ENCODE measurements at places on chromosomes 12 and 14. TPM values are rescaled to one million over a fixed set of nuclear protein-coding genes. Genes with fewer than 3 reads are reported as not detected.

ARHGDIB gene
- 314 TPM for total RNA-seq

SNRPF gene
- total RNA-seq: 16.4 TPM

GPR135 gene
- 1.7 TPM for total RNA-seq

SCNN1A gene
- total RNA-seq: 212 TPM

- no peaks in the 10 kb centered on the region for H3K27me3 ChIP-seq
- H3K27ac ChIP-seq: peak overlapping the region; percentile 92
- DNase-seq: peak; percentile 81
- peak overlapping the region; percentile 33 for H3K4me3 ChIP-seq
- H3K4me1 ChIP-seq: no peaks in the 10 kb centered on the region
Measured at GRCh38 chr12:69330475-69331473, 17.4 kb upstream of the LYZ start.

DNA sequence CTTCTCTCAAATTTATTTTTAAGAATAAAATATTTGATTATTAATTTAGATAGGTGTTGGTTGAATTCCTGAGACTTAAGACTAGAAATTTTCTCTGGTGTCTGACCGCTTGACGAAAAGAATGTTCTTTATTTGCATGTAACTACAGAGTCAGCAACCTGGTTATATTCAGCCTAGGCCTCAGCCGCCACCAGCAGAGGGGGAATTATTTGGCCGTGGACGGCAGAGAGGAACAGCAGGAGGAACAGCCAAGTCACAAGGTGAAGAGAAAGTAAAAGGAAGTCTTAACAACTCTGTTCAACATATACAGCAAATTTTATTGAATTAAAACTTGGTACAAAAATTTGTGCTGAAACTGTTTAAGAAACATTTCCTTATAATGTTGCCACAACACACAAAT lies 5.2 kb downstream of the PIWIL1 start:
- no peak overlapping the region for H3K27ac ChIP-seq
- no peak for DNase-seq
- H3K36me3 ChIP-seq: no peaks in the 10 kb centered on the region
- no peaks in the 10 kb centered on the region for H3K4me1 ChIP-seq
- H3K27me3 ChIP-seq: peaks cover 9% of the 10 kb centered on the region

DNA sequence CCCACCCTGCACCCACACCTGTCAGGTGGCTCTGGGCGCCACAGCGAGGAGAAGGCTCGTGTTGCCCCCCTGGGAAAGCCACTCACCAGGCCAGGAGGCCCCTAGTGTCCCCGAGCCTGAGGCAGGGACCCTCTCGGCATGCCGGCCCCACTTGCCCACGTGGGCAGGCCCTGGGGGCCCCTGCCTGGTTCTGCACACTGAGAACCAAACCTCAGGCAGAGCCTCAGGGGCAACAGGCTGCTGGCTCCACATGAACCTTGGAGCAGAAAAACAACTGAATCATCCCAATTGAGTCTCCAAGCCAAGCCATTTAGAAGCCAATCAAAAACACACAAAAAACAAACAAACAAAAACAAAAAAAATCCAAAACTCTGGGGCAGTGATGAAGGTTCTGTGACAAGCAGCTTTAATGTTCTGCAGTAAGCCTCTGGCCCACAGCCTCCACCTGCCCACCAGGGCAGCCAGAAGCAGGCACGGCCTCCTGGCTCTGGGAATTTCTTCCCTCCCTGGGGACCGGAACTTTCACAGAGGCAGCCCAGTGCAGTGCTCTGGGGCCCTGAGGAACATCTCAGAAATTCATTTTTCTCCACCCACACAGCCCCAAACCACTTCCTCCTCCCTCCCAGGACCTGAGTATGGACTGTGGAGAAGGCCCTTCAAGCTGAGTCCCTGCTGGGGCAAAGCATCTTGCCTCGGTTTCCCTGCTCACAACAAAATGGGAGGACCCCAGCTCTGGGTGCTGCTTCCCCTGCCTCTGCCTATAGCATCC lies 90.2 kb downstream of the CHGA start:
- H3K27me3 ChIP-seq: no peaks in the 10 kb centered on the region
- peaks cover 43% of the 10 kb centered on the region for H3K4me1 ChIP-seq
- DNase-seq: no peak
- H3K4me3 ChIP-seq: no peak overlapping the region

- peaks cover 5% of the 10 kb centered on the region for H3K4me1 ChIP-seq
- no peaks in the 10 kb centered on the region for H3K27me3 ChIP-seq
- no peaks in the 10 kb centered on the region for H3K36me3 ChIP-seq
- no peak for DNase-seq
Measured at GRCh38 chr12:22412581-22412980, 78.1 kb upstream of the ST8SIA1 start.

DNA sequence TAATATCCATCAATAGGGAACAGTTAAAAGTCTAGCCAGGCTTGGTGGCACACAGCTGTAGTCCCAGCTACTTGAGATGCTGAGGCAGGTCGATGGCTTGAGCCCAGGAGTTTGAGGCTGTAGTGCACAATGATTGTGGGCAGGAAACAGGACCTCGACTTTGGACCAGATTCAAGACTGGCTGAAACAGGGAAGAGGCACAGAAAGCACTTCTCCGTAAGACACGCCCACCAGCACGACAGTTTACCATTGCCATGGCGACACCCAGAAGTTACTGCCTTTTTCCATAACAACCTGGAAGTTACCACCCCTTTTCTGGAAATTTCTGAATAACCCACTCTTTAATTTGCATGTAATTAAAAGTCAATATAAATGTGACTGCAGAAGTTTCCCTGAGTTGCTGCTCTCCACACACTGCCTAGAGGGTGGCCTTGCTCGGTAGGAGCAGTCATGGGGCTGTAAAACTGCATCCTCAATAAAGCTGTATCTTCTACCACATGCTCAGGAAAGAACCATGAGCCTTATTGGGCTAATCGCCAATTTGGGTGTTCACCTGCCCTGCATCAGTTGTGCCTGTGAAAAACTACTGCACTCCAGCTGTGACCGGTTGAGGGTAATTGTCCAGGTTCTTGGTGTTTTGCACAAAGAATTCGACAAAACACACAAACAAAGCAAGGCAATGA lies 4.6 kb upstream of the LRRC23 start:
- peak; percentile 72 for DNase-seq
- no peaks in the 10 kb centered on the region for H3K36me3 ChIP-seq
- no peak overlapping the region for H3K4me3 ChIP-seq
- H3K27me3 ChIP-seq: no peaks in the 10 kb centered on the region
- peaks cover under 1% of the 10 kb centered on the region for H3K4me1 ChIP-seq
- H3K27ac ChIP-seq: peak overlapping the region; percentile 50

GRCh38 chr12:49537231-49537751 lies 1.5 kb upstream of the KCNH3 start:
- peaks cover 39% of the 10 kb centered on the region for H3K4me1 ChIP-seq
- peaks cover 26% of the 10 kb centered on the region for H3K27me3 ChIP-seq
- peak overlapping the region; percentile 51 for H3K4me3 ChIP-seq
- H3K36me3 ChIP-seq: no peaks in the 10 kb centered on the region
- peak overlapping the region; percentile 8 for H3K27ac ChIP-seq
- DNase-seq: no peak

DNA sequence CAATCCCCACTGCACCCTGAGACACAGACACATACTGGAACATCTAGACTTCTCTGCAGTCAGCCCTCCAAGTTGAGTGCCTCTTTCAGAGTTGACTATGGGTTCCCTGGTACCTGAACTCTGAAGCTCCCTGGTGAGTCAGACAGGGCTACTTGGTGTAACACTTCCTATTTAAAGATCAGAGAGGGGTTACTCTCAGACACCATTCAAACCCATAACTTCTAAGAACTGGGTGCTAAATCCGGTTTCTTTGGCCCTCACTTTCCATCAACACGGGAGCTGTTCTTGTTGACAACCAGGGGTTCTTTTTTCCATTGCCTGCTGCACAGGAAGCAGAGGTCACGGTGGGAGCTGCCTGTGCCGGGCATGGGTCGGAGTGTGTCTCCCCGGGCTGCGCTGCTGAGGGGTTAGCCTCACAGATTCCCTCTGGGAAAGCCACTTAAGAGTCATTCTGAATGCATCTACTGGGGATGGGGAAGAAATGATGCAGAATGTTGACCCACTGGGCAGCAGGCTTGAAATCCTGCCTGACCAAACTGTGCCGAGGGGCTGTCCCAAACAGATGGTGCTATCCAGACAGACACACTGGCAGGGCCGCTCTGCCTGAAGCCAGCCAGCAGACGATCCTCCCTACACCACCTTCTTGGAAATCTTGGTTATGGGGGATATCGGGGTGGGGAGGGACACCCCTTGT lies 74.1 kb downstream of the PITPNM2 start:
- no peak overlapping the region for H3K4me3 ChIP-seq
- H3K4me1 ChIP-seq: no peaks in the 10 kb centered on the region
- peak overlapping the region; percentile 59 for H3K27ac ChIP-seq
- no peak for DNase-seq
- H3K36me3 ChIP-seq: no peaks in the 10 kb centered on the region

GRCh38 chr14:101673873-101674272 lies 87.6 kb upstream of the PPP2R5C start:
- no peak overlapping the region for H3K27ac ChIP-seq
- H3K27me3 ChIP-seq: no peaks in the 10 kb centered on the region
- H3K36me3 ChIP-seq: no peaks in the 10 kb centered on the region
- H3K4me3 ChIP-seq: no peak overlapping the region

DNA sequence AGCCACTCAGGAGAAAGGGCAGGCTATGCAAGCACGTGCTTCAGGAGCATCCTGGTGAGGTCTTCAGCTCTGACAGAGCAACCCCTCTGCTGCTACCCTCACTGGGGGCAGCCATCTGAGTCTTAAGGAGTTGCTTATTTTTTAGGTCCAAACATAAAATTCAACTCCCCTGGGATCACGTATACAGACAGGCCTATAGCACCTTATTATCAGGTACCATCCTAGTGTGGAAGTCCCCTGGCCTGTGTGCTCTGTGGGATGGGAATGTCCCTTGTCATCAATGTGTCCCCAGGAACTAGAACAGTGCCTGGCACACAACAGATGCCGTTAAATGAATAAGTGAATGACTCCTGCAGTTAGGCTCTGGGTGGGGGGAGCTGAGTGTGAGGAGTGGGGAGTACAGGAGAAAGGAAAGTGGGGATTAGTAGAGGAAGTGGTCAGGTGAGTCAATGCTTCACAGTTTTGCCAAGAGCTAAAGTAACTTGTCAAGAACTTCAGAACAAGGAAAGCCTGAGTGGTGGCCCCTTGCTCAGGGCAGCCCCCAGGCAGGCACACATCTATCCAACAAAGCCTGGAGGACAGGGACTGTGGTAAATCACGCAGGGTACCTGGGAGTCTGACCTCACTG lies 33.5 kb downstream of the DAD1 start:
- no peak for DNase-seq
- H3K27me3 ChIP-seq: no peaks in the 10 kb centered on the region
- H3K4me3 ChIP-seq: no peak overlapping the region
- no peaks in the 10 kb centered on the region for H3K36me3 ChIP-seq
- H3K27ac ChIP-seq: peak overlapping the region; percentile 5

DNA sequence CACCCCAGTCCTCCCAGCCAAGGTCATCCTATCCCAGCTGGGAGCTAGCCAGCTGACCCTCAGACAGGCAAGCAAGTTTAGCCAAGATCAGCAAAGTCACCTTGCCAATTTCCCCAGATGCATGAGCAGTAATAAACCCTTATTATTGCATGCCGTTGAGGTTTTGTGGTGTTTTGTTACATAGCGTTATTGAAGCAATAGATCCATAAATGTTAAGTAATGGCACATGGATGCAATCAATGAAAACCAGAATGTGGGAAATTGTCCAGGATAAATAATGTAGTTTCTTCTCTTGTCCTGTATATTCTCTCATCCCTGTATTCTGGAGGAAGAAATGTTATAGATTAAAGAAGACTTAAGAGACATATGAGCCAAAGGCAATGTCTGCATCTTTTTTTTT lies 18.0 kb upstream of the TMEM260 start:
- no peak overlapping the region for H3K4me3 ChIP-seq
- no peak for DNase-seq
- no peaks in the 10 kb centered on the region for H3K36me3 ChIP-seq
- H3K27me3 ChIP-seq: peaks cover 13% of the 10 kb centered on the region
- H3K27ac ChIP-seq: no peak overlapping the region
- H3K4me1 ChIP-seq: no peaks in the 10 kb centered on the region

DNA sequence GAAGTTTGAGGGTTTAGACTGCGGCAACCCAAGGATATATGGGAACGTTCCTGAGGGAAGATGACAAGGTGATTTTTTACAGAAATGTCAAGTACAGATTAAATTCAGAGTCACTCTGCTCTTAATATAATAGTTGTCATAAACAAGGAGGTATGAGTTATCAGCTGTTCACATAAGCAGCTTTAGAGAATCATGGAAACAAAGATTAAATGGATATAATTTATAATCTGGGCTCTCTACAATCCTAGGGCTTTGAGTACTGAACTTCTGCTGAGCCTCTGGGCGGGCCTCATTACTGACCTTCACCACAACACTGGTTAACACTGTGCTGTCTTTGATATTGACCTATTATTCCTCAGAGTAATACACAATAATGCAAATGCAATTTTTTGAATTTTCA lies 577.8 kb downstream of the RPS29 start:
- DNase-seq: no peak
- H3K4me3 ChIP-seq: no peak overlapping the region

DNA sequence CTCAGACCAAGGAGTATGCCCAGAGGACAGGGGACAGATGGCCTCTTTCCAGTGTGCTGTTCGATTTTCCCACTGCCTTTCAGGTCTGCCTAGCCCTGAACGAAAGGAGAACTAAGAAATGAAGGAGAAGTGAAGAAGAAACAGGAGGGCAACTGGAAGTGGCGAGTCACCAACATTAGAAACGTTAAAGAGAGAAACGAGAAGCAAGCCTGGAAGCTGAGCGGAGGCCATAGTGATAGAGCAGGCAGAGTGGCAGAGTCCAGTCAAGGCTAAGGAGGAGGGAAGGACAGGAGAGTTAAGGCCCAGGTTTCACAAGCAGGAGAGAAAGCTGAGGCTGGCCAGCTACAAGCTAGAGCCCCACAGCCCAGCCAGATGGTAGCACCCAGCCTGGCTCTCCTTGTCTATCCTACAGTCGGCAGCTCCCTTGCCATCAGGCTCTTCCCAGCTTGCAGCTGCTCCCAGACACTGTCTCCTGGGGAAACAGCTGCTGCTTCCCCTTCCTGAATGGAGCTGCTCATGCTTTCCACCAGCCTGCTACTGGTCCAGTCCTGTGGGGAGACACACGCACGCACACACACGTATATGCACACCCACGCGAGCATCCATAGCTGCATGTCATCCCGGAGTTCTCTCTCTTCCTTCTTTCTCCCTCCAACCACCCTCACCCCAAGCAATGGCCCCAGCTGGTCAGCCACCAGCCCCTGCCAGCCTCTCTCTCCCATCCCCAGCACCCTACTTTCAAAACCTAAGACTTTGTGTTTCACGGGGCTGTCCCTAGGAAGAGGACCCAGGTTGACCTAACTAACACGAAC lies 139.7 kb upstream of the CCND2 start:
- H3K27ac ChIP-seq: no peak overlapping the region
- no peaks in the 10 kb centered on the region for H3K36me3 ChIP-seq
- H3K4me1 ChIP-seq: no peaks in the 10 kb centered on the region
- H3K4me3 ChIP-seq: no peak overlapping the region

- no peak overlapping the region for H3K27ac ChIP-seq
- no peaks in the 10 kb centered on the region for H3K27me3 ChIP-seq
- DNase-seq: no peak
- H3K36me3 ChIP-seq: no peaks in the 10 kb centered on the region
- H3K4me1 ChIP-seq: no peaks in the 10 kb centered on the region
Measured at GRCh38 chr14:98278800-98279199, 993.2 kb downstream of the BCL11B start.

All from left lung (tissue), 14 donors.